Activated CD4-positive, alpha-beta T cell treated with anti-CD3 and anti-CD28 coated beads for 48 hours (primary cell): ENCODE measurements at places on chromosomes 12 and 14.

DNA sequence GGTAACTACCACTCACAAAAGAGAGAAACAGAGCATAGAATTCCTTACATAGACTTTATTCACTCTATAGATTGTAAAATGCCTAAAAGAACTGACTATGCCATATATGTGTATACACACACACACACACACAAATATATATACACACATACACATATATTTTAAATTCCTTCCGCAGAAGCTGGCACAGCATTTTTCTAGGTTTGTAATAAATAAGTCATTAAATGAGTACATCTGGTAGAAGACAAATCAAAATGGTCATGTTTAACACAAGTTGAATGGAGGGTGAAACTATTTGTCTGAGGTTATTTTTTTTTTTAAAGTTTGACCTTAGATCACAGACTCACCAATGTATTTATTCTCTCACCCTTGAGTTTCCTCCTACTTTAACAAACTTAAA lies 58.2 kb downstream of the CCER1 start:
- no peak for DNase-seq

DNA sequence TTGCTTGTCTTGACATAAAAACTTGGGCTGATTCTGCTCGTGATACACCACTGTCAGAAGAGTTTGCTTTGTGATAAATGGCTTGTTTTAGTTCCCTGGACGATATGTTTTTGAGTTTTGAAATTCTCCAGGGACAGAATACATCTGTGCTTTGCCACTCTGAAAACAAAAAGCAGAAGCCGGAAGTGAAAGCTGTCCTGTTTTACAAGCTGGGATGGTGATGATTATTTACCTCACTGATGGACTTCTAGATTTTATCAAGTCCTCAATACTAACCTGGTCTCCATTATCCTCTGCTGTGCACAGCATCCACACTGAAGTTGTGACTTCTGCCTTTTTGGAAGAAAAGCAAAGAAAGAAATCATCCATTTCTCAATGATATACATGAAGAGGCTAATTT lies 251.6 kb downstream of the TRHDE start:
- no peak for DNase-seq

DNA sequence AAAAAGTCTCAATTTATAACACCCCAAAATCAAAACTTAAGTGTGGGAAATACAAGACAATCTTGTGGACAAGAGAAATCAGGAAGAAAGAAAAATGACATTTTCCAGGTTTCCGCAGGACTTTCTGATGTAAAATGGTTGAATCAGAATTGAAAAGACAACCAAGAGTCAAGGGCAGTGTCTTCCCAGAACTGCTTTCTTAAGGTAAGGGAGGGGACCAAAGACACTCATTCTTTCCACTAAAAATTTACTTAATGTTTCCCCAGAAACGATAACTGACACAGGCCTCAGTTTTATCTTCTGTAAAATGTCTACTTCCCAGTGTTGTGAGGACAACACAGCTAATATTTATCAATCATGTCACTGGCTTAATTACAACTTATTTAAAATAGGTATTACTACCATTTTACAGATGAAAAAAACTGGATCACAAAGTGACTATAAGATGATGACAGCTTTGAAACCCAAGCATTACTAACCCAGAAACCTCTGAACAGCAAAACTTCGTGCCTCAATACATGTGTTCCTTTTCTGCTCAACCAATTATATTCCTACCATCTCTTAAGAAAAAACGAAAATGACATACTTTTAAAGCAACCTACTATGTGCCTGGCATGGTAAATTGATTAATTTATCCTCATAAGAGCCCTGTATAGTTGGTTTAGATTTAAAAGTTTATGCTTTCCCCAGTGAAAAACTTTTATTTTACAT lies 4.6 kb downstream of the SINHCAF start:
- DNase-seq, result no peak

- no peak for DNase-seq
Observed at GRCh38 chr12:79296871-79297270, 393.9 kb downstream of the PAWR start.

- no peak for DNase-seq
Observed at GRCh38 chr12:108806346-108806745, 51.0 kb downstream of the SSH1 start.

DNA sequence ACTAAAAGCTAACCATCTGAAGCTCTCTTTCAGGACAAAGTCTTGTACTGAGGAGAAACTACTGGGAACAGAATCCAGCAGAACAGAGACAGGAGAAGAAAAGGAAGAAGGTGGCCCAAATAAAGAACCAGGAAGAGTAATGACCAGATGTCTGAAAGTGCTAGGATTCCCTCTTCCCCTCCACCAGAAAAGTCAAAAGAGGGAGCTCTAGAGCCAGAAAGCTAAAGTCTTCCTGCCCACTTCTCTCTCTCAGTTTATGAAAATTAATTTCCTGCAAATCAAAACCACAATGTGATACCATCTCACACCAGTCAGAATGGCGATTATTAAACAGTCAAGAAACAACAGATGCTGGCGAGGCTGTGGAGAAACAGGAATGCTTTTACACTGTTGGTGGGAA lies 47.2 kb downstream of the SPPL3 start:
- DNase-seq, result no peak
